ENCODE measurements at places on chromosomes 12 and 14.
A peak's percentile ranks its signal among the peaks of the same experiment; 100 is the strongest.

GRCh38 chr12:131900397-131900796 is 6.0 kb downstream of the ULK1 start:
- ATAC-seq = no peak

DNA sequence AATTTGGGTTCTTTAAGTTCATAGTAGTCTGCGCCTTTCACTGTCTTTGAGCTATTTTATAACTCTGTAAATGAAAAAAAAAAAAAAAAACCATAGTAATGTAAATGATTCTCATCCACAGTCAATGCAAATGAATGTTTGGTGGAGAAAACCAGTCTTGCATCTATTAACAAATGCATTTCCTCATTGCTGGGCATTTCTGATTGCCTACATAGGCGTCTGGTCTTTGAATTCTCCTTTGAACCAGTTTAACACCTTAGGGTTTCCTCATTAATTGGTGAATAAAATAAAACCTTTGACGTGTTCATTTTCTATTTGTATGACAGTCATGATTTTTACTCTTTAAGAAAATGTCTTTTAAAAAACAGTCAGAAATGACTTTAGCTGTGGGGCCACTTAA is 114.8 kb downstream of the C12orf75 start:
- ATAC-seq = no peak

GRCh38 chr12:47602325-47602724 is 103.5 kb downstream of the RPAP3 start:
- no peak for ATAC-seq

DNA sequence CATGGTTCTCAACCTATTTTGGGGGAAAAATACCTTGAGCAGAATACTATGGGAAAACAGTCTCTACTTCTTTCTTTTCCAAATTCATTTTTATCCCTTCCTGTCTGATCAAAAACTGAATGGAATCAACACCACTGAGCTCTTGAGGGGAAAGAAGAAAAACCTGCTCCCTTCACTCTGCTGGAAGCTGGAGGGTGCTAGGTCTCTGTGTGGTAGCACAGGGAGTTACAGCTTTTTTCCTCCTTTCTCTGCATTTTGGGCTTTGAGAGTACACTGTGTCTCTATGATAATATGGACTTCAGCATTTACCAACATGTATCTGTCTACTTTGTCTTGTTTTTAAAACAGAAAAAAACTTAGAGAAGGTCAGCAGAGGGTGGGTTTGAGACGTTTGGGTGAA is 417.2 kb upstream of the SYT1 start:
- no peak for ATAC-seq

- no peak for ATAC-seq
Measured at GRCh38 chr12:21483531-21483930, 17.9 kb downstream of the RECQL start.

DNA sequence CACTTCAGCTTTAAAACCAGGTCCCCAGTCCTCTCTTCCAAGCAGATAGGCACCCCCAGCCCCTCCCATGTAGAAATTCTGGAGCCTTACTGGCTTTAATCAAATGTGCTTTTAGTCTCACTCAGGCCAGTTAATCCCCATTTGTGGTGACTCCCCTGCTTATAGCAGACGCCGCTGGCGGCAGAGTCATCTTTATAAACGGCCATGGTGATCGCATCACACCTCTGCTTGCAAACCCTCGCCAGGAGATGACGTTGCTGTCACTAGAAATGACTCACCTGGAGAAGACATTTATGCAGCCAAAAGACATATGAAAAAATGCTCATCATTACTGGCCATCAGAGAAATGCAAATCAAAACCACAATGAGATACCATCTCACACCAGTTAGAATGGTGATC is 369.3 kb downstream of the VRK1 start:
- peak; percentile 47 for ATAC-seq

DNA sequence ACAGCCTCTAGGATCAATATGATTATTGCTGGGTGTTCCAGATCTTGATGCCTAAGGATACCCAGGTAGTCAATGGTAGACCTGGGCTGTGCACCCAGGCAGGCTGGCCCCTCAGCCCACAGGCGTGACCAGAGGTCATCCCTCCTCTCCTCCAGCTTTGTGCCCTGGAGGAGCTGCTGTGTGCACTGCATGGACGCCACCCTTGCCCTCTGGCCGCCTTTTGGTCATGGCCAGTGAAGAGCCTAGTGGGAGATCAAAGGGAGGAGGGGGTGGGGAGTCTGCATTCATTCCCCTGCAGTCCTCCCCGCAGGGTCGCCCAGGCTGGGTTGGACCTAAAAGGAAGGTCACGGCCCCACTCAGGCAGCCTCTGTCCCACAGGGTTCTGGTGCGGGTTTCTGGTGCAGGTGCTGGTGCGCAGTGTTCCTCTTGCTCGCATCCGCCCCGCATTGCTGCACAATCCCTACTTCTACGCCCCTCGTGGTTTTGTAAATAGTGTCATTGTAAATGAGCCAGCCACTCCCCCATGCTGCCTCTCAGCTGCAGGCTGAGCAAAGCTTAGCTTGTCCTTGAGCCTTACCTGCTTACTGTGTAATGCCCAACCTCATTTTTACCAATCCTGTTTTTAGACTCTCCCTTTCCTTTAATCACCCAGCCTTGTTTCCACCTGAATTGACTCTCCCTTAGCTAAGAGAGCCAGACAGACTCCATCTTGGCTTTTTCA is 55.3 kb downstream of the PSMA6 start:
- peak; percentile 49 for ATAC-seq

GRCh38 chr14:61569308-61569707 is 126.0 kb upstream of the HIF1A start:
- no peak for ATAC-seq

- ATAC-seq = no peak
Measured at GRCh38 chr12:92650228-92650822, 52.5 kb upstream of the PLEKHG7 start.

- peak; percentile 17 for ATAC-seq
Measured at GRCh38 chr12:26378711-26379110, 183.3 kb downstream of the SSPN start.

DNA sequence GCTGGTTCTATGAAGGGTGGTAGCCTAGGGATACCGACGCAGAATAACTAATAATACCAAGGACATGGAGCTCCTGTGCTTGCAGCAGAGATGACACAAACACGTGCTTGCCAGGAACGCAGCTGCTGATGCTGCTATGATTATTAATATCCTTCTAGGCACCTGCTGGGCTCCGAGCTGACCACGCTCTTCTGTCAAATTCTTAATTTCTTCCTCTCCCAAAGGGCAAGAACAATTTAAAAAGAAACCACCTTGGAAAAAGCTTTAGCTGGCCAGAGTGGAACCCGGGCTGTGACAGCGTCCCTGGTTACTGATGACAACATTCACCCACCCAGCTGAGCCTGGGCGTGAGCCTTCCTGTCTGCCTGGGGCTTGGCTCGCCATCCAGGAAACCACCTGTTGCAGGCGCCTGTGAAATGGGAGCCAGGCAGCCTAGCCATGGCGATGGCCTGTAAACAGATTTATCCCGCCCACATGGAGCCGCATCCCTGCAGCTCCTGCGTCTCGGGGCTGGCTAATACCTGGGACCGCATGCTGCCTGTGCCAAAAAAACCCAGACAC is 28.8 kb downstream of the CLMN start:
- ATAC-seq = peak; percentile 81

DNA sequence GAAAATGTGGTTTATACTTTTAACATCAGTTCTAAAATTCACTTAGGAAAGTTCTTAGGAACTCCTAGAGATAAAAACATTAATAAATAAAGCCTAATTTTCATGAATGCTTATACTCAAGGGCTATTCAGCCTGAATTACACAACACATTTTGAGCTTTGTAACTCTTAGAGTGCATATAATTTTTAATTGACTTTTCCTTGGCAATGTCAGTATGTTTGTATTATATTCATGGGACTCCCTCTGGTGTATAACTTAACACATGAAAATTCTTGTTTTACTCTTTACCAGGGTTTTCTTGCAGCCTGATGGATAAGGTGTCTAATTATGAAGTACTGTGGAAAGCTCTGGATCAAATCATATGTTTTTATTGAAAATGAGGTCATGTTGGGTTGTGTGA is 150.6 kb upstream of the HMGA2 start:
- peak; percentile 42 for ATAC-seq

DNA sequence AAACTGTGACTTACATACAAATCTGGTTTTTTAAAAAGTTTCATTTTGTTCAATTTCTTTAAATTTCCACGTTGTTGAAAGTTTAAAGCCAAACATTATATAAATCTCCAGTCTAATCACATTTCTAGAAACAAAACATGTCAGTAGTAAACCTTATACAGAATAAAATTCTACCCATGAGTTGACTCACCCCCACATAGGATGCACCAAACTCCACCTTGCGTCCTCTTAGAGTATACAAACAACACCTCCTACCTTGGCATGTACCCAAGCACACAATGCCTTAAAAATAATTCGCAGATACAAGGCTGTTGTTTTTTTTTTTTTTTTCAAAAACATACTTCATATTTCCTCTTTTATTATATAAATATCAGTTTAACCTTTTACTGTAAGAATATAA is 3.3 kb downstream of the FBXL14 start:
- no peak for ATAC-seq
